ENCODE measurements at places on chromosomes 6 and 20.

- no peak for DNase-seq
Measured at GRCh38 chr6:108966855-108967755, 118.9 kb downstream of the ARMC2 start.

DNA sequence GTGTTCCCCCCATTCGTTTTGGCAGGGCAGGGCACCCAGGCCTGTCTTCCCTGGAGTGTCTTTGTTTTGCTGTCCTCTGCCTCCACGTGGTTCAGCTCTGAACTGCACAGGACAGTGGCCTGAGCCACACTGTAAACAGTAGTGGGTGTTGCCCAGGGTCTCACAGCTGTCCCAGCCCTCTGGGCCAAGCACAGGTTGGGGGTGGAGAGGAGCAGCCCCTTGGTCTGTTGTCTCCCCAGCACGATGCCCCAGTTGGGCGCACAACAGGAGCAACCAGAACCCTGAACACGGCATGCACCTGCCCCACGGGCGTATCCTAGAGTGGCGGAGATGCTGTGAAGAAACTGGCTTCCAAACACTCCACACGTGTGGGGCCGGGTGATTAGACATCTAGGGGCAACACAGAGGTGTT, 14.4 kb downstream of the CCDC167 start:
- DNase-seq = no peak

DNA sequence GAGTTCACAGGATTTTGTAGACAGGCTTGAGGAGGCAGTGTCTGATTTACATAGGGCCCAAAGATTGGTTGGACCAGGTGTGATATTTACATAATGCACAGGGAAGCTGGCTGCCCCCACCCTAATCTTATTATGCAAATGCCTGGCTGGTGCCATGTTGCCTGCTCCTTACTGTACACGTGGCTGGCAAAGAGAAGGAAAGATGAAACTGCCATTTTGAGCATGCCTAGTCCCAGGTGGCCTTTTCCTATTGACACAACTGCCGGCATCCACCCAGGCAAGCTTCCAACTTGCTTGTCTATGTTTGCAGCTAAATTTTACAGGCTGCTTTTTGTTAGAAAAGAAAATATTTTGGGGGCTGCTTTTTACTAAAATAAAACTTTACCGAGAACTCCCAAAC, 174.6 kb downstream of the LMBRD1 start:
- peak; percentile 25 for DNase-seq

DNA sequence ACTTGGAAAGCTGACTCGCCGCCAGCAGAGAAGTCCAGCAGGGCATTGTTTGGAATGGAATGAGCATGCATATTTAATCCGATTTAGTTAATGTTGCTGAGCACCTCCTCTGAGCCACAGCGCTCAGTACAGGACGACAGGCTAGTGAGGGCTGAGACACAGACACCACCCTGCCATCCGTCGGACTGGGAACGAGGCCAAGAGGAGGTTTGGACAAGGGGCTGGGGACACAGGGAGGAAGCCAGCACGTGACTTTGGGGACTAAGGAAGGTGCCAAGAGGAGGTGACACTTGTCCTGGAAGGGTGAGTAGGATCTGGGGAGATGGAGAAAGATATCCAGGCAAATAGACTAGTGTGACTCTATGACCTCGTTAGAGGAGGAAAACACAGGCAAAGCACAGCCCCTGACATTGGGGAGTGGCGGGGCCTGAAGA, 152.5 kb upstream of the ECI2 start:
- DNase-seq = peak; percentile 62

DNA sequence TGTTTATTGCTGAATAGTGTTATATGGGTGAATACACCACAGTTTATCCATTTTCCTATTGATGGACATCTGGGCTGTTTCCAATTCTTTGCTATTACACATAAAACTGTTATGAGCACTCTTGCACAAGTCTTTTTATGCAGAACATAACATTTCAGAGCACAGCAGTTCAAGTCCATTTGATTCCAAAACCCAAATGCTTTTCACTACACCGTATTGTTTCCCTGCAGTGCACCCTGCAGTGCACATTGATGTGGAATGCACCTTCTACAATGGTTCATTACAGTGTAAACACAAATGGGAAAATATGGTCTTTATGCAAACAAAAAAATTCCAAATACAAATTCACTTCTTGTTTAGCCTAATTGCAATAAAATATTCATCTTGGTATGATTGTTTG, 3.6 kb upstream of the SLC2A12 start:
- DNase-seq = no peak

DNA sequence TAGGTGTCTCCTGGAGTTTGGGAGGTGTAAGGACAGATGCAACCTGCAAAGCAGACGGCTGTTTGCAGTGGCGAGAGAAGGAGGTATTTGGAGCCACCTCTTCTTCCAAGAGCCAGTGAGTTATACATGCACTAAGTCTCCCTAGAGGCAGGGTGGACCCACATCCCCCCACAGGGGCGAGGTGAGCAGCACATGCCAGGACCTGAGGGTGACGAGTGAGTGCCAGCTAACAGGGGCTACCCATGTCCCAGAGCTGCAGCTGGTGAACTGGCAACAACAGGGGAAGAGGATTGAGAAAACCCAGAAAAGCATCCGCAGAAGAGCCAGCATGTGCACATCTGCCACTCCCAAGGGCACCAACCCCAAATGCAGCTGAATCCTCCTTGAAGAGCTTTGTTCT, 95.1 kb downstream of the CD83 start:
- DNase-seq = no peak

DNA sequence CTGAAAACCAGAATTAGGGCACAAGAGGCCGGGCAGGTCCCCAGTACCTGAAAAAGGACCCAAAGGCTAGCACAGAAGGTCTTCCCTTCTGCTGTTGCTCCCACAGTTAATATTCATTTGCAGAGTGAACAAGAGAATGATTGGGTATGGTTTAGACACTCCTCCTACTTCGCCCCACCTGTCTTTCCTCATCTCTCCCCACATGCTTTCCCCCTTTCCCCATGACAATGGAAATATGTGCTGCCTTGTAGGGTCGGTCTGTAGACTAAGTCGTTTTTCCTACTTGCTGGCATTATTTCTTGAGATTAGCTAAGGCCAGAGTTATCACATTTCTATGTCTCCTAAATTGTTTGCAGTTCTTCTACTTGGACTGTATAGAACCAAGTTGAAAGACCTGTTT, 181.9 kb downstream of the PDE7B start:
- DNase-seq = no peak

DNA sequence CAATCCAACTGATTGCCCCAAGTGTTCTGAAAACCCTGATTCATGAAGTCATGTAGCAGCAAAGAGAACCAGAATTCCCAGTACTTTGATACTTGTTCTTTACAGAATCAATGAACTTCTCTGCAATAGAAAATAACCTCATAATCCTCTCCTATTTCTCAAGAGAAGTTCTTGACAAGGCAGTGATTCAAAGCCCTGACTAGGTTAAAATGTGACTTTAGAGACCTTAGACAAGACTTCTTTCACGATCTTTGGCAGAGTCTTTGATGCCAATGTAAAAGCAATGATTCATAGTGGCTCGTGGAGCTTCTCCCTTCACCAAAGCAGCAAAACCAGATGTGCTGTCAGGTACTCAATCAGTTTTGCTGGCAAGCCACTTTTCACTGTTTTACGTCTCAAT, 95.2 kb downstream of the CDK19 start:
- DNase-seq = no peak

GRCh38 chr6:137958811-137959565, 91.9 kb downstream of the TNFAIP3 start:
- no peak for DNase-seq

- DNase-seq = no peak
Measured at GRCh38 chr6:72712910-72713309, 91.0 kb downstream of the KCNQ5 start.

DNA sequence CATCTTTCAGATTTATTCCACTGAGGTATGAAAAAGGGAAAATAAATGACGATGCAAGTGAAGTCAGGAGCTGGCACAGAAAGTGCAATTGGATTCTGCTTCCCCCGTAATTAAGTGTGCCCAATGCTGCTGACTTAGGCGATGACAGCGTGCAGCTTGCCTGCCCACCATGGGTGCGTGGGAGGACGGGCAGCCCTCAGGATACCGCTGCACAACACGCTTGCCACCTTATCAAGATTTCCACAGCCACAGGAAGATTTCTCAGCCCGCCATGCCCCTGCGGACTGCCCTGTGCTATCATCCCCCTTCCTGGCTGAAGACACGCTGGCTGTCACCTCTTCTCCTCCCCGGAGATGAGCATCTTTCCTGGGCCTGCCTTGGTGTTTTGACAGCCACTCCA, 103.3 kb upstream of the BACH2 start:
- no peak for DNase-seq

DNA sequence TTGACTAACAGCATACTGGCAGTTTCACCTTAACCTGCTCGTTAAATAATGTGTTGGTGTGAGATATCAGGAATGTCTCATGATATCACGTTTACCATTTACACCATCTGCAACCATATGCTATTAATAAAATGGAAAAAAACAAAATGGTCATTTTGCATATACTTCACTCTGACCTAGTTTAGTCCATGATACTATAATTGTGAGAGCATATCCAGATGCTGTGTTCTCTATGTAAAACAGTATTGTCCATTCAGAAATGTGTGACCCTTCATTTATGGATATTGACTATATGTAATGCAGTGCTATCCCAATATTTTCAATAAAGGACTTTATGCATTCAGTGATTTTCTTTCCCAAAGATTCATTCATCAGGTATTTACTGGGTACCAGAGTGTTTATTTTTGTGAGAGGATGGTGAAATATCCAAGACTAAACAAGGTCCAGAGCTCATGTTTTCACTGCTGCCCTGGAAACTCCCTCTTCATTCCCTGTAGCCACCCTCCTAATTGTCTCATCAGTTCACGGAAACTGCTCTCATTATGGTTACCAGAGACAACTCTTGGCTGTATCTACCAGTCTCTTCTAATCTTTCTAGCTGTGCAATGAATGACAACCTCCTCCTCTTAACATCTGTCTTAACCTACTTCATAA, 25.7 kb upstream of the HINT3 start:
- no peak for DNase-seq

DNA sequence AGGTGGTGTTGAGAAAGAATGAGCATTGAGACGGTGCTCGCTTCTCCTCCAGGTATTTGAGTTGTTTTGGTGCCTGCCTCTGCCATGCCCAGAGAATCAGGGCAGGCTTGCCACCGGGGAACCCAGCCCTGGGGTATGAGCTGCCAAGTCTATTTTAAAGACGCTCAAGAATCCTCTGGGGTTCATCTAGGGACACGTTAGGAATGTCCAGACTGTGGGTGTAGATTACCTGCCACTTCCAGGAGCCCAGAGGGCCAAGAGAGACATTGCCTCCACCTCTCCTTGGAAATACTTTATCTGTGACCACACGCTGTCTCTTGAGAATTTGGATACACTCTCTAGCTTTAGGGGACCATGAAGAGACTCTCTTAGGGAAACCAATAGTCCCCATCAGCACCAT, 28.3 kb downstream of the SAYSD1 start:
- no peak for DNase-seq

- no peak for DNase-seq
Measured at GRCh38 chr20:32356622-32357374, 1.3 kb upstream of the ASXL1 start.

GRCh38 chr20:47711046-47711752, 74.1 kb downstream of the SULF2 start:
- DNase-seq = no peak

DNA sequence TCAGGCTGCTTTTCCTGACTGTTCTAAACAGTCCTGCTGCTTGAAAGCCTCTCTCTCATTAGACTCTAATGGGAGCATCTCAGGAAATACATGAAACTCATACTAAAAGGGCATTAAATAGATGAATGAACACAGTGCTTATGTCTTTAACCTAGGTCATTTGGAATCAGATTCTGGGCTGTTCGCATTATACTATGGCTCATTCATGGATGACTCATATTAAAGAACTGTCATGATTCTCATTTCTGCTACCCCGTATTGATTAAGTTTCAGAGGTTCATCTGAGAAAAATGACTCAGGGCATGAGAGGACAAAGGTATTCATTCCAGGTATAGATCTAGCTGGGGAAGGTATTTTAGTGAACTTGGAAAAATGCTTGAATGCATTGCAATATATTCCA, 335.5 kb downstream of the GJA1 start:
- no peak for DNase-seq

DNA sequence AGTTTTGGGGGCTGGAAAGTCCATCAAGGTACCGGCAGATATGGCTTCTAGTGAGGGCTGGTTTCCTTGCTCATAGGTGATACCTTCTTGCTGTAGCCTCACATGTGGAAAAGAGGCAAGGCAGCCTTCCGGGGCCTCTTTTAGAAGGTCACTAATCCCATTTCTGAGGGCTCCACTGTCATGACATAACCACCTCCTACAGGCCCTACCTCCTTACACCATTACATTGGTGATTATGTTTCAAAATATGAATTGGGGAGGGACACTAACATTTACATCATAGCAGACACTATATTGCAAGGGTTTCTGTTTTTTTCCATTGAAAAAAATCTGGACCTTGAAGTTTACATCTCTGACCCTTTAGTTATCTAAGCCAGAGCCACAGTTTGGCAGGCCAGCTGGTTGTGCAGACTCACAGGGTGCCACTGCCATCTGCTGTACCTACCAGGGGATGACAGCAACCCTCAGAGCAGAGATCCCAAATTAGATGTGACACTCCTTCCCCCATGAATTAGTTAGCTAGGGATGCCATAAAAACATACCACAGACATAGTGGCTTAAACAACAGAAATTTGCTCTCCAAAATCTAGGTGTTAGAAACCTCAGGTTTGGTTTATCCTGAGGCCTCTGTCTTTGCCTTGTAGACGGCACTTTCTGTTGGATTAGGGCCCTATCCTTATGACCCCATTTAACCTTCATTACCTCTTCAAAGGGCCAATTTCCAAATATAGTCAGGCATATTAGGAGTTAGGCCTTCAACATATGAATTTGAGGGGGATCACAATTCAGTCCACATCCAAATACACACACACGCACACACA, 166.4 kb upstream of the RNF217 start:
- peak; percentile 83 for DNase-seq

GRCh38 chr6:41643899-41644269, 5.6 kb downstream of the MDFI start:
- no peak for DNase-seq

GRCh38 chr6:20688710-20689500, 154.6 kb downstream of the CDKAL1 start:
- peak; percentile 90 for DNase-seq

DNA sequence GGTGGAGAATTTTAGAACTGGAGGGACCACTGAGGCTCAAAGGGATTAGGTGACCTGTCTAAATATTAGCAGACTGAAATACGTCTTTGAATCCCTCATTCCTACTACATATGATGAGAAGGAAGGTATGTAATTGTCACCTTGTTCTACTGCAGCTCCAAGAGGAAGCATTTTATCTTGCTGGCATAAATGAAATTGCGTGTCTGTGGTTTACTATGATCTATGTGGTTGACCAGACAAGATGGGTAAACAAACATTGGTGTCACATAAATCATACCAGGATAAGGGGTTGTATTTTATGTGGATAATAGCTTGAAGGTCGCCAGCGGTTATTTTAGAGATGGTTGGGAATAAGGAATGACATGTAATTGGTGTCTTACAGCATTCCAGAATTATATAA, 78.2 kb downstream of the LAMA4 start:
- DNase-seq = no peak
